ENCODE measurements at places on chromosomes 4 and X. TPM values are rescaled to one million over a fixed set of nuclear protein-coding genes. Genes with fewer than 3 reads are reported as not detected.

SSX3 gene
- not detected for total RNA-seq

ARR3 gene
- total RNA-seq, result not detected

ERAS gene
- not detected for total RNA-seq

DNA sequence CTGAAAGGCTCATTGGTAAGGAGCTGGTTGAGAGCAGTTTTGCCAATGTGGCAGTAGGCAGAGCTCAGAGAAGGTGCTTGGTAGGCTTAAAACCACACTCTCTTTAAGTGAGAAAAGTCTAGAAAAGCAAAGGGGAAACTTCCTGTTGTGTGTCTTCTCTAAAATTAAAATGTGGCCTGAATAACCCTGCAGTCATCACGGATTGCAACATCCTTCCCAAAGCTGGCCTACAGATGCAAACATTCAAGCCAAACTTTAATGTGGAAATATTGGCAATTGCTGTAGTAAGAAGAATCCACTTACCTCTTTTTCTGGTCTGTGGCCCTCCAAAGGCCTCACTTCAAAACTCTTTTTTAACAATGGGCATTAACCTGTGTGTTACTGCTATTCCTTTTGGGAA is 348.5 kb downstream of the OPHN1 start:
- no peaks in the 10 kb centered on the region for H3K4me1 ChIP-seq
- H3K27me3 ChIP-seq, result no peaks in the 10 kb centered on the region
- no peak overlapping the region for H3K4me3 ChIP-seq
- no peaks in the 10 kb centered on the region for H3K36me3 ChIP-seq

DNA sequence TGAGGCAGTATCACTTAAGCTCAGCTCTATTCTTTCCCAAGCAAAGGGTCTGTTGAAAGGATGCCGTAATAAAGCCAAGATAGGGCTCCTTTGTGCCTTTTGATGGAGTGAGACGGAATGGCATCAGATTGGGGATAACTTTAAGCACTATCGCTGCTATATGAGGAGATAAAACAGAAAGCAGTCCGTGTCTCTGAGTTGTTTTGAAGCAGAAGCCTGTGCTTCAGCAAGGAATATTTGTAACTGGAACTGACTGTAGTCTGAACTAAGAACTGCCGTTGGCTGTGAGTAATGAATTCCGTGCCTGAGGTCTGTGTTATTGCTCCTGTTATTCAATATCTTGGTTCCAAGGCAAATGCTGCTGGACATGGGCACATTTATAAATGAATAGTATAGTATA is 297.4 kb downstream of the ANKRD50 start:
- no peak overlapping the region for H3K27ac ChIP-seq
- H3K4me3 ChIP-seq, result no peak overlapping the region
- DNase-seq, result no peak
- no peaks in the 10 kb centered on the region for H3K4me1 ChIP-seq
- H3K36me3 ChIP-seq, result no peaks in the 10 kb centered on the region
- H3K27me3 ChIP-seq, result no peaks in the 10 kb centered on the region

DNA sequence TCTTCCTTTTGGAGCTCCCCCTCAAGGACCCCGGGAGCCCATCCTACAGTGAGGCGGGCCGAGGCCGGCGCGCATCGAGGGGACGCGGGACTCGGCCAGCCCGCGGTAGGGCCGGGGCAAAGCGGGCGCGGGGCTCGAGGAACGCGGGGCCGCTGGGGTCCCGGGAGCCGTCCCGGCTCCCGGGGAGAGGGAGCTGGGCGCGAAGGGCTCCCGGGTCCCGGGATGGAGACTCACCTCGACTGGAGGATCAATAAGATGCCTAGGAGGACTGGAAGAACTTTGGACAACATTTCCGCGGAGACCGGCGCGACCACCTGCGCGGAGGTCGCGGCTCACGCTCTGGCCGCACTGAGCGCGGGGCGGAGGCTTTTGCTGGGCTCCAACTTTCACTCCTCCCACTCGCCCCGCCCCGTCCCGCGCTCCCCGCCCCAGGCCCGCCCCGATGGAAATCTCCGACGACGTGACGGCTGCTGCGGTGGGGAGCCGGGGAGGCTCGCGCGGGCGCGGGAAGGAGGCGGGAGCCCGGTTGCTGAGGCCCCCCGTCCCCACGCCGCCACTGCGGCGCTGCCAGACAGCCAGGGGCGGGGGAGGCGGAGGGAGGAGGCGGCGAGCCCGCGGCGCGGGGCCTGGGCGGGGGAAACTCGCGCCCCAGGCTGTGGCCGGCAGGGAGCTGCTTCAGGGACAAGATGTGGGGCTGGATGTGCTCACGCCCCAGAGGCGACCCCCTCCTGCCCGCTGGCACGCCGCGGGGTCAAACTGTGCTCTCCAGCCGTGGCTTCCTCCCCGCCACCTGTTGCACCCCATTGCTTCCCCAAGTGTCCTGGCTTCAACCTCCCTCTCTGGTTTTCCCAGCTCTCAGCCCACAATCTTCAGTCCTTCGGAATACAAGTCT is at the start of gene GABRE:
Gene GABRE (minus strand): TSS at position 341 of the 892 bp plus-strand sequence. CDS start 51 bp downstream, at position 290.
- no peaks in the 10 kb centered on the region for H3K27me3 ChIP-seq
- no peak for DNase-seq
- no peak within 1 kb of the TSS for H3K4me3 ChIP-seq

All from Karpas-422 (cell line).